ENCODE measurements at places on chromosomes 4 and X.

DNA sequence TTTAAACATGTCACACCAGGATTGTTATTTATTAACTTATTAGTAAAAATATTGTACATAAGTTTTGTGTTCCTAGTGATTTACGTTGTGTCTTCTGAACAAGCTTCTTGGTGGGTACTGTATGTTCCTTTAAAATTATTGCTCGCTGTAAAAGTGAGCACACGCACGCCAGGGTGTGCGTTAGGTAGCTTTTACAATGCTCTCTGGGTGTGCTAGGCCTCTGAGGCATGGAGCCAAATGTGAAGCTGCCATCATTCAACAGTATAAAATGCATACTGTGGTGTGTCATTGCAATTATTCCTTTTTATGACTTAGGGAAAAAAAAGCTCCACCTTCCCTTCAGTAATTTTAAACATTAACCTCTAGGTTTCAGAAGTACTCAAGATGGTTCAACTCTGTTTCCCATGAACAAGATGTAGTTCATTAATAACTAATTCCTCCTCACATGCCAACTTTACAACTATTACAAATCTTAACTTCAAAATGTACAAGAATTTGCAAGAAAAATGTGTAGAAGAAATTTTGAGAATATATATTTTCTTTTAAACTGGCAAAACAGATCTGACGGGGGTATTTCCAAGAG is 42.4 kb downstream of the ATOH1 start:
- no peak for DNase-seq

- no peak for DNase-seq
These were observed 204.2 kb upstream of the IL15 start for GRCh38 chr4:141432000-141432712.

- DNase-seq: no peak
These were observed 15.0 kb downstream of the APELA start for GRCh38 chr4:164892018-164892417.

- DNase-seq: no peak
These were observed 93.2 kb upstream of the DIAPH2 start for GRCh38 chrX:96591421-96591820.

- peak; percentile 31 for DNase-seq
These were observed 1.5 kb downstream of the GRID2 start for GRCh38 chr4:92305148-92305877.

DNA sequence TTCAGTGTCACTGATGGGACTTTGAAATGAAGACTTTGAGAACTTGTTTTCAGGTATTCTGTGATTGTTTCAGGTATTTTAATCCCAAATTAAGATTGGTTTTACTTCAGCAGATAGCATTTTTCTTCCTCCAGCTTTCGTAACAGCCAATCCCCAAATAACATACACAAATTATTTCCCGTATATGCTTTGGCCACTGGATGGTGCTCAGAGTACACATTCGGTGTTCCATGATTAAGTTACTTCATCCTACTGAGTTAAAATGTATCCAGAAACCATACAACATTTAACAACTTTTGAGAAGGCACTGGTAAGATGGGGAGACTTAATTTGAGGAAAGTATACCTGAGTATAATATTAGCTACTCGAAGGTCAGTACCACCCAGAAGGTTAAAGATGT is 233.4 kb upstream of the FAM47A start:
- DNase-seq: no peak

GRCh38 chr4:93184053-93184452 is 644.5 kb upstream of the ATOH1 start:
- DNase-seq: peak; percentile 96

- DNase-seq: no peak
These were observed 12.0 kb upstream of the DCHS2 start for GRCh38 chr4:154503598-154503997.
